ENCODE measurements at places on chromosomes 12 and 14. TPM values are rescaled to one million over a fixed set of nuclear protein-coding genes. Genes with fewer than 3 reads are reported as not detected.

GRCh38 chr12:52559979-52560378 is 7.0 kb upstream of the KRT71 start:
- H3K4me3 ChIP-seq, result no peak overlapping the region
- DNase-seq, result no peak
- H3K4me1 ChIP-seq, result no peaks in the 10 kb centered on the region
- H3K27ac ChIP-seq, result no peak overlapping the region

DNA sequence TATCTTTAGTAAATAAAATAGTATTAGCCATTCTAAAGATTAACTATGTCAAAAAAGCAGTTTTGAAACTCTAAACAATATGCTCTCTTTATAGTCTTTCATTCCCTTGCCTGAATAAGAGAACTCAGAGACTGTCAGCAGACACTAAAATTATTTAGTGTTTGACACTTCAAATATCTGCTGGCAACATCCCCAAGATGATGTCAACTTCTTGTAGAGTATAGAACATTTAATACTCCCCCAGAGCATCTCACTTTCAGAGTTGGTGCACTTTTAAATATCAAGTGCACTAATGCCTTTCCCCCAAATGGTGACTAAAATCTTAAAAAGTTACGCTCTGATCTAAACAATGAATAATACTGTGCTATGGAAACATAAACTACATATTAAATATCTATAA is 374.9 kb downstream of the SLC6A15 start:
- no peak for DNase-seq
- H3K4me1 ChIP-seq, result no peaks in the 10 kb centered on the region
- no peaks in the 10 kb centered on the region for H3K27me3 ChIP-seq
- H3K36me3 ChIP-seq, result no peaks in the 10 kb centered on the region

DNA sequence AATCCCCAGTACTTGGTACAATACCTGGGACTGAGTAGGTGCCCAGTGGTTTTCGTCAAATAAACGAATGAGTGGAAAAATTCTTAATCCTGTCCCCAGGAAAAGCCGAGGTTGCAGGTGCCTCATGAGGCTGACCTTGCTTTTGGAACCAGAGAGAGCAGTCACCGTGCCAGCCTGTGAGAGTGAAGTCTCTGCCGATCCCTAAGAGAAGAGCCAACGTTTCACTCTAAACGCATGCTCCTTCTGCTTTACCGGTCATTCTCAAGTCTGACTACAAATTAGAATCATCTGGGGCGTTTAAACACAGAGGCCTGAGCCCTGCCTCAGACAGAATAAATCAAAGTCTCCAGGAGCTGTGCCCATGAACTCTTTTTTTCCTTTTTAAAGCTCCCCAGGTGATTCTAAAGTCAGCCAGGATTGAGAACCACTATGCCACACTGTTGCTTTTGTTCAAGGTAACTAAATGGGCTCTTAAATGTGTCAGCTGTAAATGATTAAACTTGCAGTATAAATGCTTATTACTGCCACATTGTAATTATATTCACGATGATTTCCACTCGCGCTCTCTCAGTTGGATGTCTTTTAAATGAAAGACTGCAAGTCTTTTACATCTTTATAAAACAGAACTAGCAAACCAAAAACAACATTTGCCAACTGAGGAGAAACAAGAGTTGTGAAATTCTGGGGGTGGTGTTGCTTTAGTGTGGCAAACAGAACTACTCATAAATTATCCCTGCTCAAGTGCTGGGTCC is 26.9 kb downstream of the TCP11L2 start:
- DNase-seq, result no peak
- no peak overlapping the region for H3K27ac ChIP-seq
- peaks cover 3% of the 10 kb centered on the region for H3K36me3 ChIP-seq
- H3K4me1 ChIP-seq, result peaks cover 5% of the 10 kb centered on the region

- no peak for DNase-seq
- H3K4me1 ChIP-seq, result no peaks in the 10 kb centered on the region
- no peak overlapping the region for H3K27ac ChIP-seq
- no peaks in the 10 kb centered on the region for H3K27me3 ChIP-seq
- H3K4me3 ChIP-seq, result no peak overlapping the region
Observed at GRCh38 chr12:123519141-123520001, 14.1 kb downstream of the RILPL1 start.

CFAP251 gene
- 1.4 TPM for total RNA-seq

DAO gene
- total RNA-seq, result not detected

DHRS4 gene
- total RNA-seq, result 20.0 TPM

GPD1 gene
- 0.91 TPM for total RNA-seq

RNF10 gene
- 205 TPM for total RNA-seq

PRH2 gene
- total RNA-seq, result not detected

Measured in activated naive CD8-positive, alpha-beta T cell treated with anti-CD3 and anti-CD28 coated beads, Interleukin-2, amount 10 ng/mL, durations not matched to agents 7 days and 5 days (primary cell).